GM23248 (cell line): ENCODE measurements at places on chromosomes 1 and 21.

DNA sequence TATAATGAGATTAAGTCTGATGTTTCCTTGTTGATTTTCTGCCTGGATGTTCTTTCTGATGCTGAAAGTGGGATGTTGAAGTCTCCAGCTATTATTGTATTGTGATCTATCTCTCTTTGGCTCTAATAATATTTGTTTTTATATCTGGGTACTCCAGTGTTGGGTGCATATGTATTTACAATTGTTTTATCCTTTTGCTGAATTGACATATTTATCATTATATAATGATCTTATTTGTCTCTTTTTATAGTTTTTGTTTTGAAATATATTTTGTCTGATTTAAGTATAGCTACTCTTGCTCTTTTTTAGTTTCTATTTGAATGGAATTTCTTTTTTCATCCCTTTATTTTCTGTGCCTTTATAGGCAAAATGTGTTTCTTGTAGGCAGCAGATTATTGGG lies 522.2 kb upstream of the NEGR1 start:
- DNase-seq: no peak

DNA sequence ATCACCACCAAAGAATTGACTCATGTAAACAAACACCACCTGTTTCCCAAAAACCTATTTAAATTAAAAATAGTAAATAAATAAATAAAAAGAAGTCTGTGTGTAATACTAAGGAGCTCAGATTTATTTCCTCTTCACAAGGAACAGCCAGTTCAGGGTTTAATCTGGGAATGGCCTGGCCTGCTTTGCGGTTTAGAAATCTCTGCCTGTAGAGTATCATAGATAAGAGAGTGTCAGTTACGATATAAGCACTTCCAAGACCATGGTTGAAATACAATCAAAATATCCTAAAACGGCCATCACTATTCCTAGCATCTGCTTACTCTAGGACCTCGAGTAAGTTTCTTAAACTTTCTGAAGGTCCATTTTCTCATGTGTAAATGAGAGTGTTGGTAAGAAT lies 274.4 kb downstream of the PLPP3 start:
- no peak for DNase-seq

GRCh38 chr21:14911351-14911750 lies 153.4 kb downstream of the NRIP1 start:
- no peak for DNase-seq

DNA sequence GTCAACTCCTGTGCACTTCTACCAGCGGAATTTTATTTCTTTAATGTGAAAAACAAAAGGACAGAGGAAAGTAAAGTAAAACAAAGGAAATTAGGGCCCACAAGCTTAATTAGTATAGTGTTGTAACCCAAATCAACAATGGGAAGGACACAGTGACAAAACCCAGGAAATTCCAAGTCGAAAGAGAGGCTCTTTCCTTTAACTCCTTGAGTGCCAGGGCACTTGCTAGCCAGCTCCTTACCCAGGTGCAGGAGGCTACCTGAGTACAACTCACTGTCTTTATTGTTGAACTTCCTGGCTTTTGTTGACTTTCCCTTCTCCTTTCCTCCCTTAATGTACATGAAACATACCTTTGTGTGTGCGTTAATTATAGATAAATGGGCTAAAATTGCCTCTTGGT lies 55.0 kb downstream of the PEX14 start:
- no peak for DNase-seq
